Midbrain (tissue), 1 donor: ENCODE measurements at places on chromosomes 16 and 17.
A peak's percentile ranks its signal among the peaks of the same experiment; 100 is the strongest.

DNA sequence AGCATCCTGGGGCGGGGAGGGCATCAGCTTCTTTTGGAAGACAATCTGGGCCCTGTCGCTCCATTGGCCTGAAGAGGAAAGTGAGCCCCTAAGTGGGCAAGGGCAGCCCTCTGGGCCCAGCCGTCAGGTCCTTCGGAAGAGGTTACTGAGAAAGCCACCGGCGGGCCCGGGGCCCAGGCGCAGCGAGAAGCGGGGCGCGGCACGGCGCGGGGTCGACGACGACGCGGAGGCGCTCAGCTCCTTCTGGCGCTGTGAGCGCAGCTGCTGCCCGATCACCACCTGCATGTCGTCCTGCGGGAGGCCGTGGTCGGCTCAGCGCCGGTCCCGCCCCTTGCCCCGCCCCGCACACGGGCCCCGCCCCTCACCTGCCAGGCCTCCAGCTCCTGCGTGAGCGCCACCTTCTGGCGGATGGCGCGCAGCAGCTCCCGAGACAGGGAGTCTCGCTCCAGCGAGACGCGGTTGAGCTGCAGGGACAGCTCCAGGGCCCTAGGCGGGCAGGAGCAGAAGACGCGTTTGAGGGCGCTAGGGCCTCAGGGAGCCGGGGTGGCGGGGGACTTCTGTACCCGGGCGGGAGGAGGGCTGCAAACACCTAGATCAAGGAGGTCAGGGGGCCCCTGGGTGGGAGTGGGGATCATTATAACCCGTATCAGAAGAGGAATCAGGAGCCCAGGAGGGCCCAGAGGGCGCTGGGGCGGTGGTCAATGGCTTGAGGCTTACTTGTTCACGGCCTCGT, 4.3 kb downstream of the THOC6 start:
- peak; percentile 57 for DNase-seq

DNA sequence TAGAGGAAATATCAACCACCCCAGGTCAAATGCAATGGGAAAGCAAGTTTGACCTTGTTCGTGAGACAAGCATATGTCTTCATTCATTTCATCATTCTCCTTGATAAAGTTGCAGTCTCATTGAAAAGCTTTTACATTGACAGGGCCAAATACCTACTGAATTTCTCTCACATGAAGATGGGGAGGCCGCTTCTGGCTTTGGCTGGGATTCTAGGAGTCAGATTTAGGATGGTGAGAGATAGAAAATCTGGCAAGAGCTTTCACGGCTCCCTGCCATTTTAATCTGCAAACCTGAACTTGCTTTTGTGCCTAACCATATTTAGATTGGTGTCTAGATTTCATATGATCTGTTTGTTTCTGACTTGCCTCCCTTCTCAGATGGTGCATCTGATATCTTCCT, 88.0 kb downstream of the TMEM100 start:
- no peak for DNase-seq

DNA sequence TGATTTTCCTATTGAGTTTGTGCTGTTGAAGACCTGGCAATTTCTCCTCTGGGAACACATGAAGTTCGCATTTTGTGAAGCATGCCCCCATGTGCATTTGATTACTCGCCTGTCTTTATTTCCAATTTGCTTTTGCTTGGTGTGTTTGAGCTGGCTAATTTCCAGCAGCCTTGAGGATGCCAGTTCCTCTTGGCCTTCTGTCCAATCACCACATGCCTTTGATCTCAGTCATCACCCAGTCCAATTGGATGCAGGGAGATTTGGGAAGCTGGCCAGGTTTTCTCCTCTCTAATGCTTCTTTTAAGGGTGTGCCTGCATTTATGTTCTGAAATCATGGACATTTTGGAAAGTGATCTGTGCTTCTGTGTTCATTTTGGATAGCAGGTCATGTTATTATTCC, 3.8 kb upstream of the TMEM100 start:
- DNase-seq, result no peak

- no peak for DNase-seq
Measured at GRCh38 chr17:14133104-14133503, 63.8 kb downstream of the COX10 start.

GRCh38 chr16:86619239-86619794, 41.0 kb downstream of the FOXL1 start:
- DNase-seq, result no peak

- DNase-seq, result no peak
Measured at GRCh38 chr17:9658593-9659211, 13.4 kb downstream of the USP43 start.

DNA sequence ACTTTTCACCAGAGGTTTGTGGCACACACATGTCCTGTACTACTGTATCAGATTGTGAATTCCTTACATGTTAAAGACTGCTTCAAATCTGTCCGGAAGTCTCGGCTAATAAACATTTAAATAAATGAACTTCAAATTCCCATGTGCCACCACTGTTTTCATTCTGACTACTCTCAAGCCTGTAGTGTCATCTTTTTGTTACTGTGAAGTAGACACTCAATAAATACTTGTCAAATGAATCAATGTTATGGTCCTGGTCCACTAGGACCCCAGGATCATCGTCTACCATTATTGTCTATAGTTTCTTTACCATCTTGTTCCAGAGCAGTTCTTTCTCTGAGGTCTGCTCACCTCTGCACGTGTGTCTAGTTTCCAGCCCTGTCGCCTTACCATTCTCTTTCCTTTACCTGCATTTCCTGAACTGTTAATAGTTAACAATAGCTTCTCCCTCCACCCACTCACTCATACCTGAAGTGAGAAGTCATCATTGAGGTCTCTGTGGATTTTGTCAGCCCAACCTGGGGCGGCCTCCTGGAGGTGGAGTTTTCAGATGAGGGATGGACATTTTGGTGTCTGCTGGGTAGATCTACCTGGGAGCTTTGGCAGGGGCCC, 333.0 kb downstream of the SEC14L1 start:
- DNase-seq, result no peak

DNA sequence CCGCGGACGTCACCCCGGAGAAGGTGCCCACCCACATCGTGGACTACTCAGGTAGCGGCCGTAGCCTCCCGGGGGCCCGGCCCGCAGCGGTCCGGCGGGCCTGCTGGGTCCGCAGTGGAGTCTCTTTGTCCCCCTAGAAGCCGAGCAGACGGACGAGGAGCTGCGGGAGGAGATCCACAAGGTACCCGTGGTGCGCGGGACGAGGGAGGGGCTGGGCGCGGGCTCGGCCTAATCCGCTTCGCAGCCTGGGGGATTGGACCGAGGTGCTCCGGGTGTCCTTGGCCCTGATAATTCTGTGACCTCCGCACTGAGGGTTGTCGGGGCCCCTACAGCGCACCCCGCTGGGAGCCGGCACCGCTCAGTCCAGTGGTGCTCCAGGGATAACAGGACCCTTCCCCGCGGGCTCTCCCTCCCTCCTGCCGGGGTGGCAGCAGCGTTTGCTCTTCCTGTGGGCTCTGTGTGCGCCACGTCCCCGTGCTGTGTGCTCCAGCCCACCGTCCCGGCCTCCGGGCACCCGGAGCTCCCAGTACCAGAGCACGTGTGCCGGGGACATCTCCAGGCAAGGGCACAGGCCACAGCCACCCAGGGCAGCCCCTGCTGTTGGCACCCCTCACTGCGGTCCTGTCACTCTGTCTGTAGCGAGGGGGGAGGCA, 713 bp downstream of the RHOT2 start:
- DNase-seq, result no peak

DNA sequence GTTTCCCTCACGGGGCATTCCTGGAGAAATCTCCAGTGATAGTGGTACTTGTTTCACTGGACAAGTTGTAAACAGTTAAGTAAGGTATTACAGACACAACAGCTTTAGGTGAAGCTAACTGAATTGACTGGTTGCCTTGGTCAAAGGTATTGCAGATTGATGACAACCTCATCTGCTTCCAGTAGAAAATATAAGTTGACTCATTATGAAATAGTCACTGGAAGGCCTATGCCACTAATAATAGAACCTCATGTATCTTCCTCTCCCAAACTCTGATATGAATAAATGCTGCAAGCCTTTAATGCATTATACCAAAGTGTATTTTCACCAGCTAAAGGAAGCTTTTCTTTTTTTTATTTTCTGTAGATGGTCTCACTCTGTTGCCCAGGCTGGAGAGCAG, 44.8 kb downstream of the GLG1 start:
- no peak for DNase-seq

DNA sequence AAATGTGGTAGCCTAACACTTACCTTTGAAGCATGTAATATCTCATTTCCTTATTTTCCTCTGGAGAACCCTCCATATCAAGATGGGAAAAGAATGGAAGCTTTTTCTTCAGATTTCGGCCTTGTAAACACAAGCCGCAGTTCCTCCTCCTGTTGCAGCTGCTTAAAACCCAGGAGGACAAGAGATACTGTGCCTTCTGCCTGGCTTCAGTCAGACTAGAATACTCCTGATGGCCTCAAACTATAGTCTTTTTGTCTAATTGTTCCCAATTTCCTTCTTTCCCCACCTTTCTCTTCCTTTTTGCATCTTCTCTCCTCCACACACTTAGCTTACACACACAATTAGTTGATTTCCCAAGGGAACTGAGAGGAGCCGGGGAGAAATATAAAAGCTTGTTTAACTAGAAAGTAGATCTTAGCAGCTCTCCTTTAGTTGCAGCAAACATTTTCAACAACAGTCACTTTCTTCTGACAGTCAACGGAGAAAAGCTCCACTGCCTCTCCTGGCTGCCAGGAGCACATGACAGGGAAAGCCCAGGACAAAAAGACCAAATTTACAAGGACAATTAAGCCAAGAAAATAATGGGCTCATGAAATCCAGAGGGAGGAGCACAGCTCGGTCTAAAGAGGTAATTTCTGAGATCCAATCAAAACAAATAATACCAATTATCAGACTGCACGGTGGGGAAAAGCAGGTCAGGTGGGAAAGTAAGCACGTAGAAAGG, 76.4 kb upstream of the C17orf78 start:
- DNase-seq, result peak; percentile 50

- no peak for DNase-seq
Measured at GRCh38 chr16:73553941-73554660, 506.2 kb upstream of the ZFHX3 start.

DNA sequence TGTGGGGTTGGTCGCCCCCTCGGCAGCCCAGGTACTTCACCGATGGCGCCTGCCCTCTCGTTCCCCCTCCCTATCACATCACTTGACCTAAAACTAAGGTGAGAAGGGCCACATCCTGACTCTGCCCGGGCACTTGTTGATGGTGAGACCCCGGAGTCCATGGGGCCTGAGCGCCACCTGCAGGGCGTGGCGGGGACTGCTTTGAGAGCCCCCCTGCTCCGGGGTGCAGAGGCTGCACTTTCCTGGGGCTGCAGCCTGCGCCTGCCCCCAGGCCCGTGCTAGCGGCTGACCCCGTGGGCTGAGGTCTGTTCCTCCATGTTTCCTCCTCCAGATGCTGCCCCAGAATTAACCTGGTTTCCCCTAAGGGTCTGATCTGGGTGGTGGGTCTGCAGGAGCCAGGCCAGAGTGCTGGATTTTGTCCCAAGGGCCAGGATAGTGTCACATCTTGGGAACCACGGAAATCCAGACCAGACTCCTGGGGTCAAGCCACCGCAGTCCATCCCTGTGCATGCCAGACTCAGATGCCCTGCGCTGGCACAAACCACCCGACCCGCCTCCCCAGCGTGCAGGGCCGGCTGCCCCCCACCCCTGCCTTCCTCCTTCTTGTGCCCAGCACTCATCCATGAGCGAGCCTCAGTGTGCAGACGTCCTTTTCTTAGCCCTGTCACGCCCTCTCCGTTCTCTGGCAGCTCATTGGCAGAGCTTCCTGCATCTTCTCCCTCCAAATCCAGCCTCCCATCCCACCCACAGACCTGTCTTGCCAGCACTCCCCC, 2.7 kb downstream of the NDUFAF8 start:
- DNase-seq, result peak; percentile 19

DNA sequence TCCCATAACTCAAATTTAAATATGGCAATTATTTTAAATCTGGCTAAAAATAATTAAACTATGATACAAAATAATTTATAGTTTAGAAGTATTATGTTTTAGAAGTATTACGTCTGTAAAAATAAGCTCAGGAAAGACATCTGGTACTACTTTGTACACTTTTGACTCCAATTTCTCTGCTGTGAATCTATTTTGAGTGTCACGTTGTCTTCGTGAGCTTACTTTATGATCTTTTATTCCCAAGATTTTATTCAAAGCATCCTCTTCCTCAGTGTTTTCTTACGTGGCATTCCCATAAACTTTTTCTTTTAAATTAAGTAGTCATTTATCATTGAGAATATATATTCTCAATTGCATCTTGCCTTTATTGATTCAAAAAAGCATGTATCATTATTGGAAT, 223.3 kb upstream of the KCNJ16 start:
- no peak for DNase-seq

DNA sequence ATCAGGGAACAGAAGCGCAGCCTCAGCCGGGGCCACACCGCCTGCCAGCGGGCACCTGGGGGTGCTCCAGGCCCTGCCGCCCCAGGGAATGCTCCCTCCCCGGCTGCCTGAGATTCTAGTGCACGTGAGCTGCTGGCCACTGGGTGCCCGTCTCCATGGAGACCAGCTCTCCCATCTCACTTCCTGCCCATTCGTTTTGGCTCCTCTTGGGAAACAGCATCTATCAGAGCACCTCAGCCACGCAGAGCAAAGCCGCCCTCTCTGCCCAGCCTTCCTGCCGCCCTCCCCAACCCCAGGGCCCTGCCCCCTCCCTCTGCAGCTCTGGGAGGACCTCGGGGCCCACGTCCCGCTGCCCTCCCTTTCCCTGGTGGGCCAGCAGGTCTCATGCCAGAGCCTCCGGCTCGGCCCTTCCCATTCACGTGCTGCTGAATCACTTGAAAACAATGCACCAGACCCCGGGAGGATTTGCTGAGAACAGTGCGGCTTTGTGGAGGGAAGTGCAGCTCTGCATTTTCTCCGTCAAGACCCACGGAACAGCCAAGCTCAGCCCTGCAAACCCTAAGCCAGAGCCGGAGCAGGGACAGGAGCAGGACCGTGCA, 19.4 kb downstream of the CEP295NL start:
- DNase-seq, result peak; percentile 88

DNA sequence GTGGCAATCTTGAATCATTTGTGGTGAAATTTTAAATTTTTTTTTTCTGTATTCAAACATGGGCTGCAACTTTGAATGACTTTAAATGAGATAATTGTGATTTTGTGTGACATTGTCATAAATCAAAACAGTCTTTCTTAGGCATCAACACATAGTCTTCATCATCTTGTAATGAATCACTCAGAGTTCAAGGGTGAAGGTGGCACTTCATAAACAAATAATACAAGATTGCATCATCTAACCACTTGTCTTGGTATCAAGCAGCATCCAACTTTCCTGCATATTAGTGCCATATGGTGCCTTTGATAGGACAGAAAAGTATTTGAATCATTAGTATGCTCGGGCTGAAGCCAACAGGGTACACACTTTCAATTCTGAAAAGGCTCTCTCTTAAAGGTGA, 392.4 kb upstream of the GOT2 start:
- no peak for DNase-seq

DNA sequence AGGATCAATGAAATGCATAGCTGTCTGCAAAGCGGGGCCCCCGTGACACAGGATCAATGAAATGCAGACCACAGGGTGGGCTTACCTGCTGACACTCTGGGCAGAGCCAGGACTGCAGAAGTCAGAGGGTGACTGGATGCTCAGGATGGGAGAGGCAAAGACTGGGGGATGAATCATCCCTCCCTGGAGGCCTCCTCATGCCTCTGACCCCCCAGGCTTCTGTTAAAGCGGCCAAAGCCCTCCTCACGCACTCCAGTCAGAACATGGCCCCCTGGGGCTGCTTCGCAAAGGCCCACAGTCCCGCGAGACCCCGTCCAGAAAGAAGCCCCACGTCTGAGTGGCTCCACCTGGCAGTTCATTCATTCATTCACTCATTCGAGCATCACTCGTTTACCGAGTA, 38.4 kb upstream of the FOXF1 start:
- no peak for DNase-seq

- DNase-seq, result no peak
Measured at GRCh38 chr16:70703041-70703834, 17.4 kb upstream of the MTSS2 start.

- no peak for DNase-seq
Measured at GRCh38 chr16:65042438-65043365, 79.2 kb downstream of the CDH11 start.
